ENCODE measurements at places on chromosomes 16 and 17.

DNA sequence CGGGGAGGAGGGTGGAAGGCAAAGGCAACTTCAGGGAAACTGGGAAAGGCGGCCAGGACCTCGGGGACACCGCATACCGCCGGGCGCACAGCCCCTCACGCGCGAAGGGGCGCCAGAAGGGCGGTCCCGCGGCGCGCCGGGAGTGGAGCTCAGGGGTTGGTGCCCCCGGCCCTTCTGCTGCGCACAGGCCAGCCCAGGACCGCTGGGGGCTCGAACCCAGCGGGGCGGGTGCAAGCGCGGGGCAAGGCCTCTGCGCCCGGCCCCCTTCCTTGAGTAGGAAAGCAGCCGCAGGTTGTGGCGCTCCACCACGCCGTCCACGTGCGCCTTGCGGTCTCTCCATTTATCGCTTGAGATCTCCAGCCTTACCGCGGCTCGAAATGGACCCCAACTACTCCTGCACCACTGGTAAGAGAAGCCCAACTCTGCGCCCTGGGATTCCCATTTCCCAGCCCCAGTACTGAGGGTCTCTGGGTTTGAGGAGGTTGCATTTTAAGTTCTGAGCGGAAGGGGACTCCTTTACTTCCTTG is 3.0 kb upstream of the MT1A start:
- DNase-seq = no peak

DNA sequence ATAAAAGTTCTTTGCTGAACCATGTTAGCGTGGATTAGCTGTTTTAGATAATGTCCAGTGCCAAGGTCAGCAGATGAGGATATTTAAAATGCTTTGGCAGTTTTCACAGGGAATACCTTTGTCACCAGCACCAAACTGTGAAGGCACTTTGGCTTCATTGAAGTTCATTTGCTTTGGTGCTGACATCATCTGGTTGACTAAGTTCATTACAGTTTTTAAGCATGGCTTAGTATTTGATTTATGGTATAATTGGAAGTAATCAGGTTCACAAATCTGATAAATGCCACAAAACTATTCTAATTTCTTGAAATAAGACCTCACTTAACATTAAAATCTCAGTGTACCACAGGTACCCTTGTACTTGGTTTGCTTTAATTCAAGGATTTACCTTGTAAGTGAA is 4.3 kb downstream of the GID4 start:
- DNase-seq = no peak

DNA sequence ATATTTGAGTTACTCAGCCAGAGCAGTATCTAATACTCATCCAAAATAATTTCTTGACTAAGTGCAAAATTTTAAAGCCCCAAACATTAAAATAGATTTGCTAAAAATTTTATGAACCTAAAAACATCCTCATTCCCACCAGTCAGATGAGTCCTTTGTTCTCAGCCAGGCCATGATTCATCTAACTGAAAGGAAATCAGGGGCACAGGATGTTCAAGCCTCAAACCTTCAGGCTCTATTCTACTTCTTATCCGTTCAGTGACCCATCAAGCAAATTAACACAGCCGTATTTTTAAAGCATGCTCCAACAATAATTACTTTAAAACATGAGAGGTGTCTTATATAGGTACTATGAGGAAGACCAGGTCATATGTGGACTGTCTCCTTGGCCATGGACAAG is 176.5 kb upstream of the MON1B start:
- no peak for DNase-seq

GRCh38 chr16:53780051-53780450 is 76.1 kb downstream of the FTO start:
- DNase-seq = no peak

- no peak for DNase-seq
Measured at GRCh38 chr17:34542700-34543336, 36.6 kb upstream of the TMEM132E start.

All from NCI-H1930 (cell line).